ENCODE measurements at places on chromosomes 7 and 10. TPM values are rescaled to one million over a fixed set of nuclear protein-coding genes. Genes with fewer than 3 reads are reported as not detected.

The H2BK1 gene
- not detected for total RNA-seq

DNA sequence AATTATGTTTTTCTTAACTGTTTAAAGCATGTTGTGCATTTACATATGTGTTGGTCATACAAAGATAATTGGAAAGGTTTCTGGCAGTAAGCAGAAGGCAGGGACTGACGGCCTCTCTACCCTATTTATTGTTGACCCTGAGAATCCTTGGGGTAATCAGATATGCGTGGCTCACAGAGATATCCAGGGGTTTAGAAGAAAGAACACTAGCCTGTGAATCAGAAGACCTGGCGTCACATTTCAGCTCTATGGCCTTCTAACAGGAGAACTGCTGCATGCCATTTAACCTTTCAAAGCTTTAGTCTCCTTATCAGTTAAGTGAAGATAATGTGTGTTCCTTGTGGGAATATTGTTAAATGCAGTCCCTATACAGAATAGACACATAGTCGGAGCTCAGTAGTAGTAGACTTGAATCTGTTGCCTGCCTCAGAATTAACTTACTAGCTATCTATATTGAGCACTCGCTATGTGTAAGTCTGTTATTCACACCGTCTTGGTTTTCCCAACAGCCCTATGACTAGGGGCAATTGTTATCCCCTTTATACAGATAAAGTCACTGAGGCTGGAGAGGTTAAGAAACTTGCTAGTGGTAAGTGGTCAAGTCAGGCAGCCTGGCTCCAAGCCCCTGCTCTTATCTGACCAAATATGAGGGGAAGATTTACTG lies 129.6 kb upstream of the ANKRD1 start:
- DNase-seq: no peak

The ZDHHC4 gene
- total RNA-seq: 43.3 TPM

- DNase-seq: no peak
These were observed 180.5 kb upstream of the ASAH2 start for GRCh38 chr10:50431791-50432190.

DNA sequence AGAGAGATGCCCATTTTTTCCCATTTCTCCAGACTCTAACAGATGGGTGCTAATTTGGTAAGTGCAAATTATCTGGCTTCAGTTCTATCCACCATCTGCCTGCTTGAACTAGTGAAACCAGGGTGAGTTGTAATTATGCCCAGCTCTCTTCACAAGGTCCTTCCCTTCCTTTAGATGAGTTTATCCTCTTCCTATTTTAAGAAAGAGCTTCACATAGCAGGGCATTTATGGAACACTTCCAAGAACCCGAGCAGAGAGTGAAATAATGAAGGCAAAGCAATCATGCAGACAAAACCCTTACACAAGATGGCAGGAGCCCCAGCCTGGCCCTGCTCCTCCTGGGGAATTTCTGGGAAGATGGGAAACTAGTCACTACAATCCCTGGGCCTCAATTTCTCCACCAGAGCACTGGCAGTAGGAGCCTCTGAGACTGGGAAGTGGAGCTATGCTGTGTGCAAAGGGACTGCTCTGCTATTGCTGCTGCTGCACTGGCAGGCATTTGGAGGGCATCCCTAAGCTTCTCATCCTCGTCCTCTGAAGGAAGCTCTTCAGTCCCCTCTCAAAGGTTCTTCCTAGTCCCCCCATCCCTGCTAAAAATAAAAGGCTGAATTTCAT lies 33.7 kb upstream of the PLXNA4 start:
- no peak for DNase-seq

The SSC4D gene
- total RNA-seq: 1.9 TPM

DNA sequence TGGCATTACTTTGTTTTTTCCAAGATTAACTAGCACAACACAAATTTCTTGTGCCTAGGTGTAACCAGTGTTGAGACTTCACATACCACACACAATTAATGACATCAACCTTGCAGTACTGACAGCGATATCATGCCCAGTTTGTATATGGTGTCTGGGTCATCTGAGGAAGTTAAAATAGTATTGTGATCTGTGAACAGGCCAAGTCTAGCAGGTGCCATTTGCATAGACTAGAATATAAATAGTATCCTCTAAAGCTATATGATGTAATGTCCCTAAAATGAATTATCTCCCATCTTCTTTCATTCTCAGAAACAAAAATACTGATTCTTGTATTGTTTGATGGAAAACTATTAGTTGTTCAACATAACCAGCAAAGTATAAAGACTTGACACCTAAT lies 175.8 kb upstream of the KAT6B start:
- DNase-seq: no peak

GRCh38 chr7:43844257-43844656 lies 25.1 kb downstream of the MRPS24 start:
- DNase-seq: no peak

The OR2A1 gene
- total RNA-seq: 0.15 TPM

The HHEX gene
- 5.6 TPM for total RNA-seq

The SPDYE8 gene
- not detected for total RNA-seq

DNA sequence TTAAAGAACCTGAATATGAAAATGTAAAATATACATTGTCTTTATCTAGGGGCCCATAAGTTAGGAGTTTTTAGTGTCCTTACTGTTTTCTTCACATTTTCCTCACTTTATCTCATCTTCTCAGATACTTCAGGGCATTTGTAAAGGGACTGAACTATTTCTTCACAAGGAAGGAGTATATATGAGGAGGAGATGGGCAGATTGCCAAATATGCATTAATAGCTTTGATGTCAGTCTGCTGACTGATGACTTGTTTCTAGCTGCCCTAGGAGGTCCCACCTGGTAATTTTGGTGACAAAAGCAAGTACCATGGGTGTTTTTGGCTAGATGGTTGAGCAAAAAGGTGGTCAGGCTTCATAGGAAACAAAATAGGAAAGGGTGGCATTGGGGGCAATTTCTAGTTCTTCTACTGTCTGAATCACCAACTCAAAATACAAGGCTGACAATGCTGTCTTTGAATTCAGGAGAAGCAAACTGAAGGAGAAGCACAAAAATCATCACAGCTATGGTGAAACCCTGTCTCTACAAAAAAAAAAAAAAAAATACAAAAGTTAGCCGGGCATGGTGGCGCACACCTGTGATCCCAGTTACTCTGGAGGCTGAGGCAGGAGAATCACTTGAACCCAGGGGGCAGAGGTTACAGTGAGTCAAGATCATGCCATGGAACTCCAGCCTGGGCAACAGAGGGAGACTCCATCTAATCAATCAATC lies 10.4 kb upstream of the STRIP2 start:
- no peak for DNase-seq

The LLCFC1 gene
- total RNA-seq: not detected

The GRID1 gene
- 2.3 TPM for total RNA-seq

DNA sequence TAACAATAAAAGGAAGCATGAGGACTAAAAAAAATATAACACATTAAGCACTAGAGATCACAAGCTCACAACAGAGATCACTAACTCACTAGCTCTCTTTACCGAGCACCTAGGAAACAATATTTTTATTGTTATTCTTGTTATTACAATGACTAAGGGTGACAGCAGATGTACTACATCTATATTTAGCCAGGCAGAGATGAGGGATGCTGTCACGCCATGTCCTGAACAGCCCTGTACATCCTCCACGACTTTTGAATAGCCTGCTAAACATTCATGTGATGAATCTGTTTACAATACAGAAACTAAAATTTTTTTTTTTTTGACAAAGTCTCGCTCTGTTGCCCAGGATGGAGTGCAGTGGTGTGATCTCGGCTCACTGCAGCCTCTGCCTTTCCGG lies 22.7 kb downstream of the FAM133B start:
- no peak for DNase-seq

The ASAH2 gene
- 0.32 TPM for total RNA-seq

The CTNNA3 gene
- 1.1 TPM for total RNA-seq

GRCh38 chr7:24366876-24367275 lies 82.9 kb downstream of the NPY start:
- no peak for DNase-seq

GRCh38 chr10:79286318-79286951 lies 60.8 kb upstream of the PPIF start:
- DNase-seq: no peak

The ASAH2B gene
- total RNA-seq: 3.7 TPM

- no peak for DNase-seq
These were observed 120.3 kb downstream of the NRG3 start for GRCh38 chr10:81995254-81995653.

The COL26A1 gene
- total RNA-seq: not detected

- DNase-seq: no peak
These were observed 98.2 kb downstream of the KIAA1217 start for GRCh38 chr10:24307116-24307515.

The GTF2IRD2 gene
- total RNA-seq: 45.1 TPM

- DNase-seq: no peak
These were observed 5.6 kb upstream of the DKK1 start for GRCh38 chr10:52308251-52309031.

The PGAM2 gene
- 0.73 TPM for total RNA-seq

GRCh38 chr7:39686261-39686924 lies 63.0 kb downstream of the RALA start:
- DNase-seq: no peak

DNA sequence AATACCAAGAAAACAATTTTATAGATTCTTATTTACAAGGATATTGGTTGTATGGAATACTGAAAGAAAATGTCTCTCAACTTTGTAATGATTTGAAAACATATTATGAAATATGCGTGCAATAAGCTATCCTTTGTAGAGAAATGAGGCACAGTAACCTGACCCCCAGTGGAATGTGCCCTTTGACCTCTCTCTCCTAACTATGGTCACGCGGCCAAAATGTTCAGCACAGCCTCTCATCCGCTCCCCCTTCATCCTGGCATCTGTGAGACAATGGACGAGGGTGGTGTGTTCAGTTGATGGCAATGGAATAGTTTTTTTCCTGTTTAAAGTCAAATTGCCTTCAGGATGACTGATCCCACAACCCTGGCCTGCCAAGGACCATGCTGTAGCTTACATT lies 13.3 kb downstream of the BEND7 start:
- DNase-seq: no peak

The FGFBP3 gene
- 0.66 TPM for total RNA-seq

GRCh38 chr10:124593431-124593985 lies 131.9 kb downstream of the LHPP start:
- no peak for DNase-seq

The CRHR2 gene
- total RNA-seq: under 0.01 TPM

DNA sequence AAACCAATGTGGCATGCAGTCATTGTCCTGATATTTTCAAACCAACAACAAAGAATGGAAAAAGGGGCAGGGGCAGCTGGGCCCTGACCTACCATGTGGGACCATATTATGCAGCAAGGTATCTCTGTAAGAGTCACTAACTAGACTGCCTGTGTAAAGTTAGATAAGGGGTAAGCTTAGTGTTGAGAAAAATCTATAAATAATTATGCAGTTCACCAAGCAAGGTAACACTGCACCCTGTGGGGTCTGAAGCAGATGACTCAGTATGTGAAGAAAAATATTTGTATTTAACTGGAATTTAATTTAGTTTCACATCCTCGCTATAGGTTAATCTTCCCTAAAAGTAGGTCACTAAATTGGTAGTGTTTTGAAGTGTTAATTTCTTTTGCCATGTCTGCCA lies 99.3 kb downstream of the PPP1R3A start:
- DNase-seq: no peak

The KBTBD2 gene
- 36.7 TPM for total RNA-seq

The PTPRZ1 gene
- total RNA-seq: 36.9 TPM

DNA sequence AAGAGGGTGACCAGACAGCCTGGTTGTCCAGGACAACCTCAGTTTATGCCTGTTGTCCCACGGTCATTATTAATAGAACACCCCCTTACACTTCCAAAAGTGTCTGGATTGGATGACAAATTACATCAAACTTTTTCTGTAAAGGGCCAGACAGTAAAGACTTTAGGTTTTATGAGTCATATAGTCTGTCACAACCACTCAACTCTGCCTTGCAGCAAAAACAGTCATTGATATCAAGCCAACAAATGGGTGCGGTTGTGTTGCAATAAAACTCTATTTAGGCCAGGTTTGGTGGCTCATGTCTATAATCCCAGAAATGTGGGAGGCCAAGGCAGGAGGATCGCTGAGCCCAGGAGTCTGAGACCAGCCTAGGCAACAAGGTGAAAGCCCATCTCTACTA lies 66.7 kb upstream of the ATP6V0A4 start:
- DNase-seq: no peak

The SDK1 gene
- 3.7 TPM for total RNA-seq

The LCOR gene
- total RNA-seq: 35.7 TPM

GRCh38 chr7:36107926-36108631 lies 45.0 kb upstream of the EEPD1 start:
- no peak for DNase-seq

GRCh38 chr7:144827621-144828020 lies 8.2 kb downstream of the TPK1 start:
- no peak for DNase-seq

The IKZF1 gene
- total RNA-seq: 14.2 TPM

The ABCB4 gene
- 1.3 TPM for total RNA-seq

DNA sequence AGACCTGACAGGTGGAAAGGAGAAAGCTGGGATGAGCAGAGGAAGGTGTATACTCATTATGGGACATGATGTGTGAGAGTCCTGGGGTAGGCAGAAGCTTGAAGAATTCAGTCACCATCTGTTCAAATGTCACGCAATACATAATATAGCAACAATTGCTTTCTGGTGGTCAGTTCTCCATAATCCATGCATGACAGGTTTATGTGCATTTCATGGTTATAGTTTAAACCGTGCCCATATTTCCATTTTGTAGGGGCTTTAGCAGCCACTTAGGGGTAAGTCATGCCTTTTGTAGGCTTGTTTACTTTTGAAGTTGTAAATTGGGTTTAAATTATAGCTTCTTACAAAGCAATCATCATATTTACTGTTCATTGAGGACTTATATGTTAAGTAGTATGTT lies 158.8 kb downstream of the NXPH1 start:
- DNase-seq: no peak

- peak; percentile 64 for DNase-seq
These were observed at the start of gene ARMC3 for GRCh38 chr10:22927661-22928403. TSS of gene ARMC3 (plus strand) at chr10:22928053. CDS start at chr10:22931997, 3,944 bp downstream.

DNA sequence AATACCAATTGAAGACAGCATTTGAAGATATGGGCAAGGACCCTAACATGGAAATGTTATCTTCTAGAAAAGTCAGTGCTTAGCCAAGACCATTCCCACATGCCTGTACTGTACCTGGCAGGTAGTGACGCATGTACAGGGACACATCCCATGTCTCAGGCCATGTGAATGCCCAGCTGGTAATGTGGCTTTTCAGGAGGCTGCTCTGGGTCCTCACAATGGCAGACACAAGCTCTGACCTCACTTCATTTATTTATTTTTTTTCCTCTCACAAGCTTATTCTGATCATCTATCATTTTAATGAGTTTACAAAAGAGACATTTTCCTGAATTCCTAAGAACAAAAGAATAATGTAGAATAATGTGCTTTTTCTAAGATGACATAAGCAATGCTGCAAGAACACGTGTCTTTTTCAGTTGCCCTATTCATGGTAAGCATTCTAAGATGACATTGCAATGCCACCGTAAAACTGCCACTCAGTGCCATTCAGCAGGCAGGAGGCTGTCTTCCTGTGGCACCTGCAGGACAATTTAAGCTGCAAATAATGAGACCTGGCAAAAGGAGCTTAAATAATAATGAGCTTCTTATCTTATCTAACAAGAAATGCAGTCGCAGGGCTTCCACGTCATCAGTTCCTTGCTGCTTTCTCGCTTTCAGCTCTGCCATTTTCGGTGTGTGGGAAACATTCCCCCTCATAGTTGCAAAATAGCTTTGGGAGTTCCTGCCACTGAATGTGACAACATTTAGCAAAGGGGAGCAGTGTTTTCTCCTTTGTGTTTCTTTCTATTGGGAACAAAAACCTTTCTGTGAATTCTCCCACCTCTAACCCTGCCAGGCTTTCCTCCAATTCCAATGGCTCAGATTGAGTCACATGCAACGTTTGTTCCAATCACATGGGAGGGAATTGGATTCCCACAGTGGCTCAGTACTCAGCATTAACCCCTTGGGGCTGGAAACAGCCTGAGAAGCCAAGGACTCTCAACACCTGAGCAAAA lies 113.0 kb downstream of the SEC23IP start:
- DNase-seq: no peak

Measured in breast epithelium (tissue), 4 donors.